CD8-positive, alpha-beta T cell (primary cell): ENCODE measurements at places on chromosomes 3 and 15.

DNA sequence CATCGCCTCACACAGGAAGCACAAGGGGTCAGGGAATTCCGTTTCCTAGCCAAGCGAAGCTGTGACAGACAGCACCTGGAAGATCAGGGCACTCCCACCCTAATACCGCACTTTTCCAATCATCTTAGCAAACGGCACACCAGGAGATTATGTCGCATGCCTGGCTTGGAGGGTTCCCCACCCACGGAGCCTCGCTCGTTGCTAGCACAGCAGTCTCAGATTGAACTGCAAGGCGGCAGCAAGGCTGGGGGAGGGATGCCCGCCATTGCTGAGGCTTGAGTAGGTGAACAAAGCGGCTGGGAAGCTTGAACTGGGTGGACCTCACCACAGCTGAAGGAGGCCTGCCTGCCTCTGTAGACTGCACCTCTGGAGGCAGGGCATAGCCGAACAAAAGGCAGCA, 384.8 kb downstream of the CNTN6 start:
- DNase-seq, result no peak

DNA sequence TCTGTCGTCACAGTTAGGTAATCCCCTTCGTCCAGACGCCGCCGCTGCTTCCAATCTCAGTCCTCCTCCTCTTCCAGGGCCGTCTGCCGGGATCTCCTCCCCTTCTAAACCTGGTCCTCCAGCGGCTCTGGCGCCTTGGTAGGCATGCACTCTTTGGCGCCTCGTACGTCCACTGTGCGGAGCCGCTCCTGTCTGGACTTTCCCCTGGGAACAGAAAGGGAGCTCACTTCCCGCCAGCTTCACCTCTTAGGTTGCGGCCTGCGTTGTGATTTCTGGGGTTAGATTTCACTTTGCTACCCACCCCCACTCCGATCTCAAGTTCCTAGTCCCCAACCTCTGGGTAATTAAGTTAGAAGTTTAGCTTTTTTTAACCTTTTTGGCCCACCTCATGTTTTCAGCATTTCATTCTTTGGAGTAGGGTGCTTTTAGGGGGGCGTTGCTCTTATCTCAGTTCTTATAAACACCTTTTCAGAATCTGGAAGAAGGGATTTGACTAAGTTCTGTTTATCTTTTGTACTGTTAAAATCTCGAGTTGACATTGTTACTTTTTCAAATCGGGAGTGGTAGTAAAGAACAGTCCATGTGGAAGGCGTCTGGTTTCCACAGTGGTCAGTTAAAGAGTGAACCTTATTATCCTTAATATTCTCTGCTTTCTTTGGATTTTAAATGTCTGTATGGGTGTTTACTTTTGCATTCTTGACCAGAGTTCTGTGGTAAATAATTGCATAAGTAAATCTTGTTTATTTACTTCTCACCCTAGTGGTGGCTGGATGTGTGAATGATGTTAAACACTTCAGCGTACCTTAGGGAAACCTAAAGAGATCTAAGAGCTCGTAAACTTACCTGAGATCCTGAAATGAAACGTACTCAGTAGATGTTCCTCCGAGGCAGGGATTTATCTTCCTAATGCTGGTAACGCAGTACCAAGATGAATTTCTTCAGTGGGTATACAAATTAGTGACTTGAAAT, 611 bp downstream of the CTDSPL2 start:
- no peak for DNase-seq

DNA sequence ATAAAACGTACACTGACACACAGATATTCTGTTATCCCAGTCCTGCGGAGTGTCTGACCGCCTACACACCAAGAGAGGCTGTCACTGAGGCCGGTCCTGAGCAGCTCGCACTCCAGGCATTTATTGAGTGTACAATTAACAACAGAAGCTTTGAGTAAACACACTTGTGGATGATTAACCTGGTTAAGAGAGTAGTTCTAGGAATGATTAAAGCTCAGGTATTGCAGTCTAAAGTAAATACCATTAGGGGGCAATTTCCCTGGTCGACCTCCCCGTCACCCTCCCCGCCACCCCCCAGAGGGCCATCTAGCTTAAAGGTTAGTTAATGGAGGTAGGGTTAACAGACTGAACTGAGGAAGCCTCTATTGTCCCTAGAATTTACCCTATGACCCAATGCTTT, 1278.5 kb downstream of the NSUN3 start:
- no peak for DNase-seq

- no peak for DNase-seq
Measured at GRCh38 chr3:184230081-184230602, 757 bp downstream of the VWA5B2 start.

- DNase-seq, result no peak
Measured at GRCh38 chr3:116563351-116563750, 118.1 kb upstream of the LSAMP start.

GRCh38 chr3:36557021-36557707, 176.9 kb downstream of the STAC start:
- DNase-seq, result no peak

DNA sequence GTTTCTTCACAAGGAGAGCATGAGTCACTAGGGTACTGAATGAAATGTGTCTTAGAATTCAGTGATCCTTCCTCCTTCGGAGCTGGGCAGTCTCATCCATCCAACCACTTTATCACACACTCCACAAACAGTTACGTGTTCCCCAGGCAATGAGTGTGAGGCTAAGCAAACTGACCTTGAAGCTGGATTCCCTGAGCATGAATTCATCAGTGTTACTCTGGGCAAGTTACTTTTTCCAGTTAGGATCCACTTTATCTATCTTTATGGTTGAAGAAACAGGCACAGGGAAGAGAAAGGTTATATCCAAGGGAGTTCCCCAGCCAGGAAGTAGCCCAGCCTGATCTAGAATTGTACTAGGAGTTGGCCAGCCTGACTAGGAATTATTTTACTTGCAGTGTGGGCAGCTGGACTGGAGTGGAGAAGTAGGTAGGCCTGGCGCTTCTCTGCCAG, 17.1 kb upstream of the GCNT3 start:
- DNase-seq, result no peak

DNA sequence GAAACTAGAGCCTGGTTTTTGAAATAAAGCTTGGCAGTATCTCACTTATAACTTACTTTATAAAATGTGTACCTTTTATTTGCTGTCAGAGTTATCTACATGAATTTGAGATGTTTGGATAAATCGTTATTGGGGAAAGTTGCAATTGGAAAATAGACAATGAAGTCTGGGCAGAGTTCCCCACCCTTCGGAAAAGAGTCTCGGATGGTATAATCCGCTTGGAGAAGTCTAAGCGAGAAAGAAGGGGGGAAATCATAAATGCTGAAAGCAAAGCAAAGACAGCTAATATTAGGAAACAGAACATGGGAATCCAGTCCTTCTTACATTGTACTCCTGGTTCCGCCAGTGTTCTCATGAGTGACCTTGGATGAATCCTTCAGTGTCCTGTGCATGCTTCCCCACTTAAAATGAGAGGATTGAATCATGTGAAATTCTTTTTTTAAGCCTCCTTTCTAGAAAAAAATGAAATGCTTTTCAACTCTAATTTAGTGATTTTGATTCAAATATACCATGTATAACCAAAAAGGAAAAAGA, 162.4 kb downstream of the ATG7 start:
- DNase-seq, result no peak
